ENCODE measurements at places on chromosomes 7 and 10. TPM values are rescaled to one million over a fixed set of nuclear protein-coding genes. Genes with fewer than 3 reads are reported as not detected.

The VAX1 gene
- not detected for total RNA-seq

The GHRHR gene
- total RNA-seq = not detected

The MACC1 gene
- under 0.01 TPM for total RNA-seq

The NODAL gene
- not detected for total RNA-seq

The C10orf62 gene
- total RNA-seq = not detected

The CNPY1 gene
- not detected for total RNA-seq

The TSPAN33 gene
- 2.2 TPM for total RNA-seq

The AKR1C3 gene
- 12.3 TPM for total RNA-seq

The C10orf105 gene
- total RNA-seq = 0.12 TPM

The SRRM3 gene
- 2.7 TPM for total RNA-seq

The ADAM12 gene
- total RNA-seq = 7.2 TPM

The SEC31B gene
- total RNA-seq = 2.0 TPM
